HuH-7.5 (cell line): ENCODE measurements at places on chromosomes 5 and 9.
A peak's percentile ranks its signal among the peaks of the same experiment; 100 is the strongest.

DNA sequence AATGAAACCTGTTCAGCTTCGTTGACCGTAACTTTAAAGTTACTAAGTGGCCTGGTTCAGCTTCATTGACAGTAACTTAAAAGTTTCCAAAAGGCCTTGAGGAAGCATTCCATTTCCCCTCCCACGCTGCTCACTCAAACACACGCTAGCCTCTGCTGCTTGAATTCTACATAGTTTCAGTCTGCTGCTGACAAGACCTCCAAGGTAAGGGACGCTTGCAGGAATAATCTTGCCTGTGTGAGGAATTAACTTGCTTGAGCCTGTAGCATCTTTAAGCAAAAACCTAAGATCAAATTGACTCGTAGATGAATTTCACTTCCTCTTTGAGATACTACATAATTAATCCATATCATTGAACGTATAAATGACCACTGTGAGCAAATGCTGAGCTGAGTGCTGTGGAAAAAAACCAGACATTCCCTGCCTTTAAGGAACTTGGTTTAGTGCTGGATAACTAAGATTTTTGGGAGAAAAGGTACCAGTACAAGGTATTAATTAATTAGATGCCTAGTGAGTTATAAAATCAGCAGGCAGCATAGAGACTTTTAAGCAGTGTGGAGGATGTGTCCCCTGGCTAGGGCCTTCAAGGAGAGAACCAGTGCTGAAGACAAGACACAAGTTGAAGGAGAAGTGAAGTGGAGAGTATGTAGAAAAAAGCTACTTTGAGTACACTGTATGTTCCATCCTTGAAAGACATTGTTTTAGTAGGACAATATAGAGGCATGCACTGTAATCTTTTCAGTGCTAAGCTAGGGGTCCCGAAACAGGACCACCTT lies 39.2 kb downstream of the GRAMD2B start:
- no peak for DNase-seq

GRCh38 chr5:127111112-127111511 lies 37.8 kb upstream of the C5orf63 start:
- DNase-seq: no peak

DNA sequence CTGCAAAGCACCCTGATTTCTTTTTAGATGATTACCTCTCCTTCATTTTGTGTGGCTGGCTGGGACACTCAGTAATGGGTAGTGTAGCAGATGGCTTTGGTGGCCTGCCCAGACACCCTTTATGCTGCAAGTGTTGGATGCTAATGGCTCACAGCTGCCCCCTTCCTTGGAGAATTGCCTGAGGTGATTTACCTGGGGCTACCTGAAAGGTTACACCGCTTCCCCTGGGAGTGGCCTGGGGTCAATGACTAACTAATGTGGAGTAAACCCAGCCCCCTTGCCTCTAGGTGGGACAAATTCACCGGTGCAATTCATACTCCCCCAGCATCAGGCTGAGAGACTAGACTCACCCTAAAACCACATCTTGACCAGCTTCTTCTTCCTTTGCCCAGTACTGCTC lies 23.5 kb upstream of the HAND1 start:
- DNase-seq: no peak

- DNase-seq: peak; percentile 73
These were observed 33.1 kb downstream of the DAB2IP start for GRCh38 chr9:121684381-121685145.

GRCh38 chr5:172127581-172127980 lies 60.4 kb downstream of the STK10 start:
- DNase-seq: no peak

GRCh38 chr9:426976-427375 lies 212.3 kb downstream of the DOCK8 start:
- DNase-seq: no peak

DNA sequence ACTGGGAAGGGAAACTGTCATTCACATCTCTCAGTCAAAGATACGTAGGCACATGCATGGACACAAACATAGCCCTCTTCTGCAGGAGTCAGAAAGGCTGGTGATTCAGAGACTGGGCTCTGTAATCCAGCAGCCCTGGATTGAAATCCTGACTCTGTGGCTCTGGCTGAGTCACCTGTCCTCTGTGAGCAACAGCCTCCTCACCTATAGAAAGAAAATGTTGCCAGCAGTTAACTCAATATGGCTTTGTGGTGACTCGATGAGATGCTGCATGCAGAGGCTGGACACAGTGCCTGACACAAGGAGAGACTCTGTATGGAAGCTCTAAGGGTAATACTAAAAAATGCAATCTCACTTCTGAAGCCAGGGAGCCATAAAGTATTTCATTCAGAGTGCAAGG lies 23.9 kb upstream of the CDKN2AIPNL start:
- DNase-seq: no peak

DNA sequence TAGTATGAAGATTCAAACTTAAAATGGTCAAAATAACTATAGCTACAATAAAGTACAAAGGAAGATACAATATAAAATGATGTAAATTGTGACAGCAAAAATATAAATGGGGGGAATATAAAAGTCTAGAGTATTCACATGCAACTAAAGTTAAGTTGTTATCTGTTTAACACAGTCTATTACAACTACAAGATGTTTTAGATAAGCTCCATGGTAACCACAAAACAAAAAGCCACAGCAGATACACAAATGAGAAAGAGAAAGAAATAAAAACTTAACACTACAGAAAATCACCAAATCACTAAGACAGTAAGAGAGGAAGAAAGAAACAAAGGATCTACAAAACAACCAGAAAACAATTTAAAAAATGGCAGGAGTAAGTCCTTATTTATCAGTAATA lies 17.0 kb upstream of the SH3TC2 start:
- DNase-seq: no peak

DNA sequence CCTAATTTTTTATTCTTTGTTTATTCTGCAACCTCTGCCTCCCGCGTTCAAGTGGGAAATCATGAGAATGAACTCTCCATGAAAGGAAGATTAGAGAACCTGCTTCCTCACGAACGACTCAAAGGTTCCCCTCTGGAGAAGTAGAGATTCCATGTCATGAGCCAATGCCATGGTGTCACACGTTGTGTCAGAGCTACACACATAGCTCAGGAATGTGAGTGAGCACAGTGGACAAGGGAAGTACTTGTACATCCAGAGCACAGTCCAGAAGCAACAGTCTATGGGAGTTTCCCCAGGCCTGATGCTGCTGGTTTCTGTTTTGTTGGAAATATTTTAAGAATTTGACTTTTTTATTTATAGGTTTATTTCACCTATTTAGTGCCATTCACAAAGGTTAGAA lies 26.8 kb upstream of the PPP2CA start:
- DNase-seq: no peak

- DNase-seq: no peak
These were observed 187.4 kb upstream of the SLC24A2 start for GRCh38 chr9:19976226-19976625.

DNA sequence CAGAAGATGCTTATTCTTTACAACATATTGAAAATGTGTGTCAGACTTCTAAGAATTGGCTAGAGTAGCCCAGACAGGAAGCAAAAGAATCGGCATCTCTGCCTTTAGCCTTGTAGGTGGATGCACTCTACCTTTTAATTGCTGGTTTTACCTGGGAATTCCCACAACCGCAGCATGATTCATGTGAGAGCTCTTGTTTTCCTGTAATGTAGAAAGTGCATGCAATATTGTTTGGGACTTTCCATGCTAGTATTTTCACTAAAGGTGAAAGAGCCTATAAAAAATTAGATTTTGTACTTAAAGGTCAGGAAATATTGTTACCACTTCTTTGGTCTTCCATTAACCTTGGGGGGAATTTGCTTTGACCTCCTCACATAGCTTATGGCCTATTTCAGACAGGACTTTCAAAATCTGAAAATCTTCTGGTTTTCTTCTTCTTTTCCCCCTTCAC lies 89.8 kb downstream of the NTRK2 start:
- no peak for DNase-seq

- no peak for DNase-seq
These were observed 22.8 kb downstream of the SARDH start for GRCh38 chr9:133715295-133715865.

GRCh38 chr9:14887149-14887548 lies 23.1 kb downstream of the FREM1 start:
- no peak for DNase-seq

DNA sequence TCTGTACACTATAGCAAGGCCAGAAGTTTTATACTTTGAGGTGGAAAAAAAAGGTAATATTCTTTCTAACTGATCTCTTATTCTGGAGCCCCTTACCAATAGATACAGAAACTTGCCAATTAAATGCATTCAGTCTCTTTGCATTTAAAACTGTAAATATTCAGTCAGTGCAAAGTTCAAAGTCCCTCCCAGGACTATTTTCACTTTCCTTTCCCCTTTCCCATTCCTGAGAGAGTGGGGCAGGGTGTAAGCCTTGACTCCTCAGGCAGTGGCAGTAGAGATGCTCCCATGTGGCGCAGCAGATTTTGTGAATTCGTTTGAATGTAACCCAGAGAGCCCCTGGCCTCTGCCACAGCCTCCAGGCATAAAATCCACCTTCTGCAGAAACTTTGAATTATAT lies 29.9 kb downstream of the CETN3 start:
- no peak for DNase-seq

GRCh38 chr5:147427521-147428401 lies 82.1 kb downstream of the DPYSL3 start:
- DNase-seq: no peak

- no peak for DNase-seq
These were observed 89.5 kb downstream of the LMX1B start for GRCh38 chr9:126703002-126703865.

- no peak for DNase-seq
These were observed 146.0 kb downstream of the CD180 start for GRCh38 chr5:67050635-67051034.

GRCh38 chr5:147617711-147618350 lies 108.0 kb upstream of the DPYSL3 start:
- DNase-seq: no peak

DNA sequence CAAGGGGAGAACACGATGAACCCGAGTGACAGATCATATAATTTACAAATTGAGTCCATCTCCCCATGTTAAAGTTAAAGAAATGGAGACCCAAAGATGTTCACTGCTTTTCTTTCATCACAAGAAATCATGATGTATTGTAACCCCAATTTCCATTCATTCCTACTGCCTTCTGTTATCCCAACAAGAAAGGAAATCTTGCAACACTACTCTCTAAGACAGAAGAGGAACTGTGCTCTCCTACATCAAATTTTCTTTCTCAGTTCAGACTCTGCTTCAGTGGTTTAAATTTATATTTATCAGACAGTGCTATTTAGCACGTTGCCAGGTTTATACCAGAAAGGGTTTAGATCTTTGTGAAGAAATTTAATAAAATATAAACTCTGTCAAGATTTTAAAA lies 83.8 kb upstream of the RASA1 start:
- no peak for DNase-seq

GRCh38 chr9:93296889-93297480 lies 113.0 kb downstream of the WNK2 start:
- no peak for DNase-seq
